ENCODE measurements at places on chromosomes 7 and 10. TPM values are rescaled to one million over a fixed set of nuclear protein-coding genes. Genes with fewer than 3 reads are reported as not detected.

The POP7 gene
- 48.1 TPM for total RNA-seq

The CDHR3 gene
- total RNA-seq, result 0.58 TPM

The PPP1R17 gene
- total RNA-seq, result not detected

The AOAH gene
- 10.4 TPM for total RNA-seq

The GPAM gene
- total RNA-seq, result 8.6 TPM

The UNC5B gene
- 0.07 TPM for total RNA-seq

The ICA1 gene
- 1.3 TPM for total RNA-seq

The ASB10 gene
- not detected for total RNA-seq

The MEST gene
- total RNA-seq, result 9.2 TPM

The COL28A1 gene
- not detected for total RNA-seq

The DNAJB9 gene
- total RNA-seq, result 11.6 TPM

The TUBB8 gene
- total RNA-seq, result not detected

The OR9A2 gene
- not detected for total RNA-seq

The DOCK4 gene
- total RNA-seq, result 0.32 TPM

The SPDYE1 gene
- total RNA-seq, result not detected

The GPR26 gene
- not detected for total RNA-seq
